ENCODE measurements at places on chromosomes 3 and 15.

DNA sequence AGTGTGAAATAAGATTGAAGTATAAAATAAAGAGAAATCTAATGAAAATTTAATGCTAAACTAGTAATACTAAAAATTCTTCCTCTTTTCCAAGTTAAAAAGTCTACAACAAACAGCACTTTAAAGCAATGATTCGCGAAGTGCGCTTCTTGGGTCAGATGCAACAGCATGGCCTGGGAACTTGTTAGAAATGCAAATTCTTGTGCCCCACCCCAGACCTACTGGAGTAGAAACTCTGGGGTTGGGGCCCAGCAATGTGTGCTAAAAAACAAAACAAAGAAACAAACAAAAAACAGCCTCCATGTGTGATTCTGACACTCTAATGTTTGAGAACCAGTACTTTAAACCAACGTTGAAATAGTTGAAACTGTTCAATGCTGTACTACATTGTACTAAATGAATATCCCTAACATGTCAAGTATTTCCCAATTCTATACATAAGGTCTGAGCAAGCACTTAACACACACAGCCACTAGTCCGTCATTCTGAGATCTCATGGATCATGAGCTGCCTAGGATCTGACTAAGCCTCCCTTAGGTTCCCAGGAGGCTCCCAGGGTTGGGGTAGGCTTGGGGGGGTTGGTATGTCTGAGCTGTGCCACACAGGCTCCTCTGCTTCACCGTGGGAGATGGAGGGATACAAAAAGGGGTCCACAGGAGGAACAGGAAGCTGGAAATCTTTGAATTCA lies 6.1 kb downstream of the RASGRP1 start:
- no peak for DNase-seq
- no peaks in the 10 kb centered on the region for H3K4me1 ChIP-seq
- no peak overlapping the region for H3K27ac ChIP-seq
- no peak overlapping the region for H3K4me3 ChIP-seq
- no peaks in the 10 kb centered on the region for H3K36me3 ChIP-seq
- H3K27me3 ChIP-seq, result no peaks in the 10 kb centered on the region

DNA sequence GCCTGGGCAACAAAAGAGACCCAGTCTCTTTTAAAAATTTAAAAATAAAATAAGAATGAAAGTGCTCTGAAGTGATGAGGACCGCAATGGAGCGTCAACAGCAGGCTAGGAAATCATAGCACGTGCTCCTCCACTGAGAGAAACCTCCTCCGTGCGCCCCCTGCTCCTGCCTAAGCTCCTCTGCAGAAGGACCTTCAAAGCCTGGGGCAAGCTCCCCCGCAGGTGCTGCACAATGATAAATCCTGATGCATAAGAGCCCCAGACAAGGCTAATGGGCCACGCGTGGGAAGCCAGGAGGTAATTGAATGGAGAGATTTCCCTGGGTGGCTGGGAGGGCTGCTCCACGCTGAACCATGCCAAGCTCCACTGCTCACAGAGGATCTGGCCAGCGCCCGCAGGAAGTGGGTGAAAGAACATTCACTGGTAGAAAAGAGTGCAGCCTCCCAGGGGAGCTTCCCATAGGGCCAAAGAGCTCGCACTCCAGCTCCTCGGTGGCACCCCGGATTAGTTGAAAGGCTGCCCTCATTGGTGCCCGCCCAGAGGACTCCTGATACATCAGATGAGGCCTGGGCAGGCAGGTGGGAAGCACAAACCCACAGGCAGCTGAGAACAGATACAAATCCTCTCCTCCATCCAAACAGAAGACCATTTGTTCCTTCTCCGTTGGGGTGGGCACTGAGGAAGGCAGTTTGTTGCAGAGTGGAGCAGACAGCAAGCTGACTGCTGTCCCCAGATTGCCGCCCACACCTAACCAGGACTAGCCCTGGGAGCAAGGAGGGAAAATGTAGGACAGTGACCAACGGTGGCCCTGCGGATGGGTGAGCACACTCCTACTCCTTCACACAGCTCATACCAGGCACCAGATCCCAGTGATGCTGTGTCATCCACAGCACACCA lies 52.5 kb downstream of the CPN2 start:
- H3K27me3 ChIP-seq, result no peaks in the 10 kb centered on the region
- DNase-seq, result no peak
- H3K27ac ChIP-seq, result no peak overlapping the region
- H3K36me3 ChIP-seq, result no peaks in the 10 kb centered on the region
- H3K4me1 ChIP-seq, result peaks cover 6% of the 10 kb centered on the region

DNA sequence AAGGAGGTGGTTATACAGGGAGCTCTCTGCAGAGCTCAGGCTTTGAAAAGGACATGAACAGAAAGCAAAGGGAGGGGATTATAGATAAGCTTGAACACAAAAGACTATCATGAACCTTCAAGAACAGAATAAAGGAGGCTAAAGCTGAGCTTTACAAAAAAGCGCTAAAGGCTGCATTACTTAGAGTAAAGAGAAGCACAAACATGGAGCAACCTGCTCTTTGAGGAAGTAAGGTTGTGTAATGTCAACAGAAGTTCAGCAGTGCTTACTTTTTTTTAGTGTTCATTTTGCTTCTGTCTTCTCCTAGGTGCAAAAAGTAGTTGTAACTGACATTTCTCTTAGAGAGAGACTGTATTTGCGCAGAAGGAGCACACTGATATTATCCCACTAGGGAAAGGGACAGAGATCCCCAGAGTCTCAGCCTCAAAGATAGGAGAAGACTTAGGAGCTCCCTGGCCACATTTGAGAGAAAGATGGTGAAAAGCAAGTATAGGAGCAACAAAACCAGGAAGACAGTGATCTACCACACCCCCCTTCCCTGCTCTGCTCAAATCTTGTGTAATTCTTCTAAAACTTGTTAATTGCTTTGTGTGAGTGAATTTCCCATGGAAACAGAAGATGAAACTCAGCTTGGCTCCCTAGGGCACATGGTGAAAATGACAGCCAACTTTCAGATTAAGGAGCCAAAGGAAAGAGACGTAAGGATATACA lies 54.7 kb downstream of the QTRT2 start:
- no peak overlapping the region for H3K27ac ChIP-seq
- no peaks in the 10 kb centered on the region for H3K36me3 ChIP-seq
- H3K4me3 ChIP-seq, result no peak overlapping the region

DNA sequence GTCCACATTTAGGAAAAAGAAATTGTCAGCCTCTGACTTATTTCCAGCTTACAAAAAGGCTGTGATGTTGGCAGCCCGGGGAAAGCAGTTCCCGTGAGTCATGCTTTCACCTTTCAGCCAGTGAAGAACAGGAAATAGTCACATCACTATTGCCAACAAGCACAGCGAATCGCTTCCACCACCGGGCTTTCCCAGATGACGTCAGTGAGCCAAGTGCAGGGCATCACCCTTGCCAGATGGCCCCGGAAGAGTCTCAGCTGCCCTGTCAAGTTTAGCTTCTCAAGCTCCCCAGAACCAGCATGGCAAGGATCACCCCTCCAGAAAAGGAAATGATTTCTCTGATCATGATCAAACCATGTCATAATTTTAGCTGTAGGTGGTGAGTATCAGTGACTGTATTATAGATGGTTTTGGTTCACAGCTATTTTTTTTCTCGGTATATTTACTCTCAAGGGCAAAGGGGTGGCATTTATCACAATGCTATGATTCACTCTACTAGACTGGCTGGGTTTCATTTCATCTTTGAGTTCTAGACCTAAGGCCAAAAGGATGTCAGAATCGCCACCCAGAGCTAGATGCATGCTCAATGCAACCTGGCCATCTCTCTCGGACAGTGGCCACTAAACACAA lies 32.9 kb downstream of the B3GNT5 start:
- peak; percentile 83 for DNase-seq
- H3K4me3 ChIP-seq, result no peak overlapping the region
- no peaks in the 10 kb centered on the region for H3K4me1 ChIP-seq

DNA sequence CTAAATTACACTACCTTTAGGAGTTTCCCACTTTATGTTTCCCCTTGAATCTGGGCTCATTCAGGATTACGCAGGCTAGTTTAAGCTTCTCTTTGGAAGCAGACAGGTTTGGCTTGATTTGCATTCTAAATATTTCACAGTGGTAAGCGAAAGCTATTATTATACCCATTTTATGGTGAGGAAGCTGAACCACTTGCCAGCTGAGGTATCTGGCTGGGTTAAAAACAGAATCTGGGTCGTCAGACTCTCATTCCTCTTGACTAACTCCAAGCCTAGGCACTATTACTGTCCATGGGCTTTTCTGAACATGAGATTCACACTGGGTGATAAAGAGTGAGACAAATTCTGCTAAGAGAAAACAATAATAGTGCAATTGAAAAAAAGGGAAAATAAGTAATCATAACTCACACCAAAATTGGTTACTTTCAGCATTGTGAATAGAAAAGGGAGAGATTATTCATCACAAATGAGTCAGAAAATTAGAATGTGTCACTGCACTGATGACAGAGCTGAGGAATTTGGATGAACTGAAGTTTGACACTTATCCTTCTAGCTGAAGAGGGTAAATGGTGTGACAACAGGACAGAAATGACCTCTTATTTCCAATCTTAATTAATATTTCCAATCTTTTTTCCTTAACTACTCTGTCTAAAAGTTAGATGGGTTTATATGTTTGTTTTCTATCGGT lies 211.3 kb downstream of the TIGIT start:
- DNase-seq, result no peak
- no peak overlapping the region for H3K27ac ChIP-seq
- H3K4me1 ChIP-seq, result no peaks in the 10 kb centered on the region

DNA sequence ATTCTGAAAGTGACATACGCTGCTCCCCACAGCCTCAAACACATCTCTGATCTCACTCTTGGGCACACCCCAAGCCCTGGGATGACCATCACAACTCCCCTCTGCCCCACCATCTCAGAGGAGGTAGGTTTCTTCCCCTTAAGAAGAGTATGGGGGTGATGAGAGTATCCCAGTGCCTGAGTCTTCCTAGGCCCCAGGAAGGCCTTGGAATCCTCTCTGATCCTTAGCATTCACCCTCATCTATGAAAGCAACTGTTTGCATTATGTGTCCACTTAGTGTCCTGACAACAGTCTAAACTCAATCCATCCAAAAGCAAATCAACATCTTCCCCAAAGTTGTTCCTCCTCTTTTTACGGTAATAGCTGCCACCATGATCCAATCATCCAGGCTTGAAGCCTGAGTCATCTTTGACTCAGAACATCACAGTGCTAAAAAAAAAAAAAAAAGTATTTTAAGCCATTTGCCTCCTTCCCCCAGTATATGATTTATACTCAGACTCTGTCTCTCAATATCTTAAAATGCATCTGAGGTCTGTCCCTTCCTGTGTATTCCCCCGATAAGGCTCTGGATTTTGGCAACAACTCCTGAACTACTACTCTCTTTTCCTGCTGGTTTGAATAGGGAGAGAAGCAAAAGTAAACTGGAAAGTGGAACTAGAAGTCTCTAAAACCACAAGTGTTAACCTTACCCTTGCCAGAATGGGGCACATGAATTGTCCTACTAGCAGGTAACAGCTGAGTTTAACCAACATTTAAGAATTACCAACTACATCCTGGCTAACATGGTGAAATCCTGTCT lies 22.5 kb downstream of the POPDC2 start:
- no peaks in the 10 kb centered on the region for H3K4me1 ChIP-seq
- no peak for DNase-seq
- no peak overlapping the region for H3K4me3 ChIP-seq
- H3K27me3 ChIP-seq, result no peaks in the 10 kb centered on the region
- no peaks in the 10 kb centered on the region for H3K36me3 ChIP-seq

GRCh38 chr3:178075344-178075743 lies 460.9 kb upstream of the KCNMB2 start:
- no peaks in the 10 kb centered on the region for H3K27me3 ChIP-seq
- H3K27ac ChIP-seq, result no peak overlapping the region
- H3K36me3 ChIP-seq, result no peaks in the 10 kb centered on the region
- H3K4me1 ChIP-seq, result no peaks in the 10 kb centered on the region
- no peak overlapping the region for H3K4me3 ChIP-seq

- DNase-seq, result no peak
- H3K27me3 ChIP-seq, result no peaks in the 10 kb centered on the region
Observed at GRCh38 chr3:71136276-71136675, 447.3 kb downstream of the FOXP1 start.

DNA sequence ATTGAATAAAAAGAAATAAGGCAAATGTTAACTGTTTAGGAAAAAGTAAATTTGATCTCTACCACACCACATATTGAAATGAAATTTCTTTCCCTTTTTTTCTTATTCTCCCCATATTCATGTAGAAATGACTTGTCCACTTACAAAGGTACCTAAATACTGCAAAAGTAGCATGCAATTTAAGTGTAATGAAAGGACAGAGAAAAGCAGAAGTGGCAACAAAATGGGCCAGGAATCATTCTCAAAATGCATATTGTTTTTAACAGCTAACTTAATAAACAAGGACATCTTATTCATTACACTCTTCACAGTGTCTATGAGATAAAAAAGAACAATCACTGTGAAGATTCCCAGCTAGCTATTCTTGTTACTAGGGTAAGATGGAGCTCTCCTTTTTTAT lies 40.6 kb upstream of the FGF7 start:
- H3K4me3 ChIP-seq, result no peak overlapping the region
- H3K36me3 ChIP-seq, result no peaks in the 10 kb centered on the region
- H3K27ac ChIP-seq, result no peak overlapping the region
